Anterior cingulate cortex (tissue), 58 donors: ENCODE measurements at places on chromosomes 11 and 22.

- DNase-seq, result no peak
Observed at GRCh38 chr11:123585206-123585605, 69.2 kb downstream of the SCN3B start.

DNA sequence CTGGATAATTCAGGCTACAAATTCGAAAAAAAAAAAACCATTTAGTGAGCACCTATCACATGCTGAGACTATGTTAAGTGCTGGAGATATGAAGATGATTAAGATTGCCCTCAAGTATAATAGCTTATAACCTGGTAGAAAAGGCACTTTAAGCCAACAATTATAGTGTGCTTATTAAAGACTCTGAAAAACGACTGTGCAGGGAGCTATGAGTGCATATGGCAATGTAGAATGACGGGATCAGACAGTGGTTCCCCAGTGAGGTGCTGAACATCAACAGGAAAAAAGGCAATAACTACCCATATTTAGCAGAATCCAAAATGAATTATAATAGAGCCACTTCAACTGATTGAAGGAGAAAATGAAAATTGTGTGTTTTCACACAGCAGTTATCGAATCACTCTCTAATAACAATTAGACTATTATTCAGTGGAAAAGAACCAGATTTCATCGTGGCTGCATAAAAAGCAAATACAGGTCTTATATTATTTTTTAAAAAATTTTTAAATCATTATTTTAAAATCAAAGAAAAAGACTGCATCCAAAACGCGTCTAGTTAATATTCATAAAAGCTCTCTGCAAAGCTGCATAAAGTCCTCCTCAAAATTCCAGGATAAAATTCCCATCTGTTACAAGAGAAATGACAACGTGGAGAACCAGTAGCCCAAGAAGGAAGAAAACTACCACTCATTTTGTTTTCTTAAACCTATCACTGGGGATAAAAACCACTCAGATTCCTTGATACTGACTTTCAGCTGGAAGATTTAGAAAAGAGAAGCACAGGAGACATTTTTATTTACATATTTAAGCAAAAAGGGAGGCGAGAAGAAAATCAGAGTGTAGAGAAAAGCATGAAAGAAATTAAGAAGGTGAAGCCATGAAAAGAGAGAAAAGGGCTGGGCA, 1.1 kb downstream of the MTMR2 start:
- no peak for DNase-seq

- no peak for DNase-seq
Observed at GRCh38 chr11:28621753-28622152, 513.6 kb downstream of the METTL15 start.

DNA sequence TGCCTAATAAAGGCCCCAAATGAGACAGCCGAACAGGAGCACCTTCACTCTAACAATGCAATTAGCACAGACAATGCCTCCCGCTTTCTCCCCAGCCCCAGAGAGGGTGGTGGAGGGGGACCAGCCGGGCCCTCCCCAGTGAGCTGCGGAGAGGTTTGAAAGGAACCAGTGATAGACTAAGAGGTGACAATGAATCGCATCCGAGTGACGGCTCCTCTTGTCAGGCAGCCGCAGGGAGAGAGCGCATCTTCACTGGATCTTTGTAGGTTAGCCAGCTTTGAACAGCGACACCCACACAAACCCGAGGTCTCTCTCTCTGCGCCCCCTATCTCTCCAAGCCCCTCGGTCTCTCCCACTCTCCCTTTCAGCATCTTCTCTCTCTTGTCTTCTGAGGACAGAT, 28.0 kb downstream of the FLRT1 start:
- no peak for DNase-seq

- no peak for DNase-seq
Observed at GRCh38 chr11:20790622-20791021, 121.2 kb downstream of the NELL1 start.

DNA sequence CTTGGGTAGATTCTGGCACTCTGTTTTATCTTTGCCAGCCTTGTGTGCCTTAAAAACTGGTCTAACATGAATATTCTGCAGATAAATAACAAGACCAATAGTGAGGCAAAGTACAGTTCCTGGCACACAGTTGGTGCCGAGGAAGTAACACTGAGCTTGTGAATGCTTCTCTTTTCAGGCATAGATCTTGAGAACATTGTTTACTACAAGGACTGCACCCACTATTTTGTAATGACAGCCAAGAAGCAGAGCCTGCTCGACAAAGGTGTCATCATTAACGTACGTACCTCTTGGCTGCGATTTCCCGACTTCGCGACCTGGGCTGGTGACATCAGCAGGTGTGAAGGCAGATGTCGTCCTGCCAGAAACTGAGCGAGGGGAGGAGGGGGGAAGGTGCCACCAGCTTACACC, 105.7 kb downstream of the MICAL2 start:
- no peak for DNase-seq

DNA sequence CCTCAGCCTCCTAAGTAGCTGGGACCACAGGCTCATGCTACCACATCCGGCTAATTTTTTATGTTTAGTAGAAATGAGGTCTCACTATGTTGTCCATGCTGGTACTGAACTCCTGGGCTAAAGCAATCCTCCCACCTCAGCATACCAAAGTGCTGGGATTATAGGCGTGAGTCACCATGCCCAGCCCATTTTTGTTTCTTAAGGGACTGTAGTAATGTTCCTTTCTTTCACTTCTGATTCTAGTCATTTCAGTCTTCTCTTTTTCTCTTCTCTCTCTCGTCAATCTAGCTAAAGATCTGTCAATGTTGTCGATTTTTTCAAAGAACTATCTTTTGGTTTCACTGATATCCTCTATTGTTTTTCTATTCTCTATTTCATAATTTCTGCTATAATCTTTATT, 111.0 kb upstream of the APOA1 start:
- DNase-seq, result no peak

GRCh38 chr11:16738947-16739815, 734 bp downstream of the C11orf58 start:
- DNase-seq, result no peak

DNA sequence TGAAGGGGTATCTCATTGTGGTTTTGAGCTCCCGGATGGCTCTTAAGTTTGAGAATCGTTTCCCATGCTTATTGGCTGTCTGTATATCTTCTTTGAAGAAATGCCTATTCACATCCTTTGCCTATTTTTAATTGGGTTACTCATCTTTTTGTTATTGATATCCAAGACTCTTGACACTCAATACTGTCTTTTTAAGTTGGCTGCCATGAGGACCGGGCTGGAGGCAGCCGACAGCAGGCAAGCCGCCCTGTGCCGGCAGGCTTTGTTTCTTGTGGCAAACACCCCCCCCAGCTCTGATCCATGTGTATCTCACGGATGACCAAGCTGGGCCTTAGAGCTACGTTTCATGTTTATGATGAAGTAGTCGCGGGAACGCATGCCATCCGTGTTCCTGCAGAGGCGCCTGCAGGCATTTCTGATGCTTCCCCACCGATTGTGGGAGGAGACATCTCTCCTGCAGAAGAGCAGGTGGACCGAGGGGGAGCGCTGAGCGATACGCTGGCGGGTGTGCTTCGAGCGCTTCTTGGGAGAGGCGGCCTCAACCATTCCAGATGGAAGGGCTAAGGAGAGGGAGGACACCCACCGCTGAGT, 95.8 kb downstream of the TBC1D22A start:
- no peak for DNase-seq

GRCh38 chr11:18802381-18803257, 11.0 kb upstream of the PTPN5 start:
- no peak for DNase-seq

DNA sequence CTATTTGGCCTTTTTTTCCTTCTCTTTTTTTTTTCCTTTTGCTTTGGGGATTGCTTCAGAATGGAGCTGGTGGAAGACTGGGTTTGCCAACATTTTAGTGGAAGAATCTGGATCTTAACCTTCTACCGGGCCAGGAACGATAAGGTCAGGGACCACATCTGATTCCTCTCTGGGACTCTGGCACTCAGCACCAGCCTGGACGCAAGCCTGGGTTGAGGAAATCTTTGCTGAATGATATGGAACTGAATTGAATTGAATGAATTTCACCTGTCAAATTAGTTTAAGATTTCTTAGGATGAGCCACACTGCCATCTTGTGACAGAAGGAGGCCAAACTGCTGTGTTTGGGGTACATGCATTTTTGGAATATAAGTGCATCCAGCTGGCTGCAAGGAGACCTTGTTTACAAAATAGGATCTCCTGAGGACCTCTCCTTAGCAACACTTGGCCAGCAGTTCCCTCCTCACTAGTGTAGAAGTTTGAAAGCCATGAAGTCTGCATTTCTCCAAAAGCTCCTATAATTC, 30.4 kb downstream of the TPBGL start:
- DNase-seq, result no peak

DNA sequence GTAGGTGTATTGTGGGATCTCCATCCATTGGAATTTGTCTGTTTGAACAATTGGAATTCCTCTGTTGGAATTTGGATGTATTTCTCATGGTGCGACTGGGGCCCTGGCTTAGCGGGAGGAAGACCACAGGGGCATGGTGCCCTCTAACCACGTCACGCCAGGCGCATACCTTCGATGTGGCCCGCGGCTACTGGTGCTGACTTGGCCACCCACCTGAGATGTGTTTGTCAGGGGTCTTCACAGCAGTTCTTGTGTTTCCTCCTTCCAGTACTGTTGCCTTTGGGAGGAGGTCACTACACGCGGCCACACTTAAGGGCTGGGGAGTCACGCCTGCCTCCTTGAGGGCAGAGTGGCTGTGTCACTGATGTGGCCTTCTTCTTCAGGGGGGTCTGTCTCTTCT, 36.6 kb upstream of the GRAMD4 start:
- no peak for DNase-seq

DNA sequence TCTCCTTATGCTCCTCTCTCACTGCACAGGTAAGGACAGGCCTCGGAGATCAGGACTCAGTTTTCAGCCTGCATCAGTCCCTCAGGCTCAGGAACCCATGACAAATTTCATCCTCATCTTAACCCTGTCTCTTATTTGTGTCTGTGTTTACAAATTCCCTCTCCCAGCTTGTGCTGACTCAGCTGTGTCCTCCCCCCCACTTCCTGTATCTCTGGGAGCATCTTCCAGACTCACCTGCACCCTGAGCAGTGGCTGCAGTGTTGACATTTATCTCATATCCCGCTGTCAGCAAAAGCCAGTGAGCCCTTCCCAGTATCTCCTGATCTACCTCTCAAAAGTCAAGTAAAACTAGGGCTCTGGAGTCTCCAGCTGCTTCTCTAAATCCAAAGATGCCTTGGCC, 65.6 kb upstream of the VPREB1 start:
- DNase-seq, result no peak

DNA sequence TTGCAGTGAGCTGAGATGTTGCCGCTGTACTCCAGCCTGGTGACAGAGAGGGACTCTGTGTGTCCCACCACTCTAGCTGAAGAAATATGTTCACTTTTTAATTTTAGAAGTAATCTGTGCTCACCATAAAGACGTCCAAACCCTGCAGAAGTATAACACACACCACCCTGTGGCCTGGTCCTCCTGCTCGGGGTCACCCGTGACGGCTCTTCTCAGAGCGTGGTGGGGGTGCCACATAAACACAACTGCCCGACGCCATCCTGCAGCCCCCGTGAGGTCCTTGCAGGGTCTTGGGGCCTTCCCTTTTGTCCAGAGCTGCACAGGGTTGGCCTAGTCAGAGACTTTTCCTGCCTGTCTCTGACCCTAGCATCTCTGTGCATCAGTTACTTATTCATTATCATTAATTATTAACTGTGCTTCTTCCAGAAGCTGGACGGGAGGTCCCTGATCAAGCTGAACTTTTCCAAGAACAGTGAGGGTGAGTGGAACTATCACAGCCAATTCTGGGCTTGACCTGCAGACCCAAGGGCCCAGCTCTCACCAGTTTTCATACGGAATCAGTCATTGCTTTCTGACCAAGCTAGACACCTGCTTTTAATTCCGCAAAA, 8.9 kb downstream of the PPIL2 start:
- DNase-seq, result no peak

- no peak for DNase-seq
Observed at GRCh38 chr11:99325847-99326246, 305.1 kb downstream of the CNTN5 start.

- no peak for DNase-seq
Observed at GRCh38 chr22:39765661-39766060, 127.9 kb downstream of the ENTHD1 start.

DNA sequence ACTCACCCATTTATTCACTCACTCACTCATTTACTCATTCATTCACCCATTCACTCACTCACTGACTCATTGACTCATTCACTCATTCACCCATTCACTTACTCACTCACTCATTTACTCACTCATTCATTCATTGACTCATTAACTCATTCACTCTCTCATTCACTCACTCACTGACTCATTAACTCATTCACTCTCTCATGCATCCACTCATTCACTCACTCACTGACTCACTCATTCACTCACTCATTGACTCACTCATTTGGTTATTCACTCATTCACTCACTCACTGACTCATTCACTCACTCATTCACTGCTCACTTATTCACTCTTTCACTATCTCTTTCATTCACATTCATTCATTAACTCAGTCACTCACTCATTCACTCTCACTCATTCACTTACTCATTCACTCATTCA, 2.5 kb upstream of the MUC5AC start:
- DNase-seq, result no peak

DNA sequence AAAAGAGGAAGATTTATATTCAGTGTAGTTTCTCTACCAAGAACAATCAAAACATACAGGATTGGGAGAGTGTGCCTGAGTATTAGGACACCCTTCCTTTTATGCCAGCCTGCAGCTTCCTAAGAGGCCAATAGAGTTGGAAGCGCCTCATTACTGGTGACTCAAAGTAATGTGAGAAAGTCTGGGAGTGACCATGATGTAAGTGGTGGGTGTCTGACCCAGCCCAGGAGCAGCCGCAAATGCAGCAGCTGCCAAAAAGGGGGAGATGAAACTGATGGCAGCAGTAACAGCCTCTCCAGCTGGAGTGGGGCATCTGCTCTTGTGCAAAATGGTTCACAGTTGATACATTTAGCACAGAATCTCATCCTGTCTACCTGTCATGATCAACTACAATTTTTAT, 62.0 kb downstream of the ZNF280B start:
- DNase-seq, result no peak

- no peak for DNase-seq
Observed at GRCh38 chr22:39176143-39176713, 23.7 kb upstream of the CBX7 start.

DNA sequence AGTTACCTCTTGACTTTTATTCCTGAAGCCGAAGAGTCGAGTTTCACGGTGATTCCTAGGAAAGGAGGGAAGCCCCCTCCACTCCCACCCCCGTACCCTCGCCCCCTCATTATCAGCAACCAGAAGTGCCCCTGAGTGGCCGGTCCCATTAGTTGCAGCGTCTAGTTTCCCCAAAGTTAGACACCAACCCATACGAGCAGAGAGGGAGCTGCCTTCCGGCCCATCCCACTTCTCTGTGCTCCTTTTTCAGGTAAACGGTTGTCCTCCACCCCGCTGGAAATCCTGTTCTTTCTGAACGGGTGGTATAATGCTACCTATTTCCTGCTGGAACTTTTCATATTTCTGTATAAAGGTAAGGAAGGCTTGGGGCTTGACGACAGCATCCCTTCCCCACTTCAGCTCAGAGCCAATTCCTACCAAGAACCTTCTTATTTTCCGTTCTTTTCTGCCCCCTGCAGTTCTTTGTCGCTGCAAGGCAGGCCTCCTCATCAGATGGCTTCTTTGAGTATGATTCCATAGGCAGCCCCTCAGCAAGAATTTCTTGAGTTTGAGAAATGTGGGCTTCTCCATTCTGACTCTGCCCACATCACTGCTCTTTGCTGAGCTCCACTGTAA, 701 bp downstream of the TMEM216 start:
- no peak for DNase-seq

- DNase-seq, result no peak
Observed at GRCh38 chr11:72579816-72580641, 94.2 kb downstream of the PDE2A start.
